ENCODE measurements at places on chromosomes 1 and 21.
A peak's percentile ranks its signal among the peaks of the same experiment; 100 is the strongest.

GRCh38 chr1:207812778-207813511 lies 61.1 kb downstream of the CD46 start:
- DNase-seq, result no peak

DNA sequence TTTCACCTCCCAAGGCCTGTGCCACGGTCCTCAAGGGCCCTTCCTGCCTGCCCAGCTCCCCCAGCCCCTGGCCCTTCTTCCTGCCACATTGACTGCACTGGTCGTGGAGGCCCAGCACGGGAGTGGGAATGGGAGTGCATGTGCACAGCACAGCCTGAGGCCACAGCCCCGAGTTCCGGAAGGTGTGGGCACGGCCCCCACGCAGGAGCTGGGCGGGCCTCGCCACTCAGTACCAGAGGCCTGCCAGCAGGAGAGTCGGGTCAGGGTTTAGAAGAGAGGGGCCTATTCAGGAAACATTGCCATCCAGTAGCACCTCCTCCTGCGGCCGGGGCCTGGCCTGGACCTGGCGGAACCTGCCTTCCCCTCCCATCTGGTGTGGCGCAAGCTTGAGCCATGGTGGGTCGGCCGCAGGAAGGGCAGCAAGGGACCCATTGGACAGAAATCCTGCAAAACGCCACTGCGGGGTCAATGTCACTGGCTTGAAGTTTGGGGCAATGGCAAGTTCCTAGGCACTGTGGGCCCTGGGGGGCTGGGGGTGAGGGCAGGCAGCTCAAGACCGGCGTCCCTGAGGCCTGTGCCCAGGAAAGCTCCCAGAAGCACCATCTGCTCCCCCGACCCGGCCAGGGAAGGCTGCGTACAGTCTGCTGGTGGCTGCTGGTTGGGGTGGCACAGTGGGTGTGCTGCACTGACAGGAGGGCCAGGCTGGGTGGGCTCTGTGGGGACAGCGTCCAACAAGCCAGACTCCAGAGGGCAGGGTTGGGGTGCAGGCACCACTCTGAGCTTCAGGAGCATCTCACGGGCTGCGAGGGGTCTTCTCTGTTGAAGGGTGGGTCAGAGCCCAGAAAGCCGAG lies 1.8 kb upstream of the TMEM52 start:
- no peak for DNase-seq

- DNase-seq, result no peak
Observed at GRCh38 chr1:226645279-226645976, 93.7 kb downstream of the ITPKB start.

GRCh38 chr21:32190493-32191144 lies 88.2 kb downstream of the MIS18A start:
- DNase-seq, result no peak

GRCh38 chr1:168235548-168235885 lies 9.7 kb downstream of the SFT2D2 start:
- no peak for DNase-seq

- DNase-seq, result no peak
Observed at GRCh38 chr21:42535602-42536171, 22.0 kb downstream of the SLC37A1 start.

- no peak for DNase-seq
Observed at GRCh38 chr1:44151332-44151731, 9.9 kb upstream of the KLF18 start.

GRCh38 chr1:81833722-81834121 lies 33.0 kb downstream of the ADGRL2 start:
- no peak for DNase-seq

GRCh38 chr1:211335522-211336157 lies 9.0 kb downstream of the TRAF5 start:
- no peak for DNase-seq

- no peak for DNase-seq
Observed at GRCh38 chr1:9128520-9129265, at the start of gene GPR157. Gene GPR157, minus strand, starts transcription at chr1:9129102. Its CDS starts 75 bp downstream, at chr1:9129027.

GRCh38 chr1:179807691-179808485 lies 64.8 kb downstream of the FAM163A start:
- no peak for DNase-seq

DNA sequence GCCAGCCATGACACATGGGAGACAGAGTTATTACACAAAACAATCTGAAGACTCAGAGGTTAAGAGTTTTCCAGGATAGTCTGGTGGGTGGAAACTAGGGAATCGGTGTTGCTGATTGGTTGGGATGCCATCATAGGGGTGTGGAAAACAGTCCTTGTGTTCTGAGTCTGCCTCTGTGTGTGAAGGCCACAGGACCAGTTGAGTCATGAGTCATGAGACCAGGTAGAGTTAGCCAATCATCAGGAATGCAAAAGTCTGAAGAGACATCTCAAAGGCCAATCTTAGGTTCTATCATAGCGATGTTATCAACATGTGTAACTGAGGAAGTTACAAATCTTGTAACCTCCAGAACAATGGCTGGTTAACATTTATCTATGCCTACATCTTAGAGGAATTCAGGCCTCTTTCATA lies 49.7 kb upstream of the NEK7 start:
- no peak for DNase-seq

- no peak for DNase-seq
Observed at GRCh38 chr1:6330410-6330911, 63.1 kb downstream of the ACOT7 start.

DNA sequence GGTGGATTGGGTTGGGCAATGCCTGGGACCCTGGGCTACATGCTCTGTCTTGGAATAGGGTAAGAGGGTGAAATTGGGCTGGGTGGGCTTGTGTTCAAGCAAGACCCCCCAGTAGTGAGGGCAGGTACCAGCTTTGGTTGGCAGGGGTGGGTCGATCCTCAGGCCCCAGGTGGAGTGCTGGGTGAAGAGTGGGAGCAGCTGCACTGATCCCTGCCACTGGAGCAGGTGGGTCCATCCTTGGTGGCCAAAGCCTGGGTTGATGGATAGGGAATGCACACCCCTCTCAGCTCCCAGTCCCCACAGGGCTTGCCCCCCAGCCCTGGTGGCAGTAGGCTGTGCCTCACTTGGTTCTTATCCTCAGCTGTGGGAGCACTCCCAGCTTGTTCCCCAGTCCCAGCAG lies 135.2 kb downstream of the PCBP3 start:
- no peak for DNase-seq

DNA sequence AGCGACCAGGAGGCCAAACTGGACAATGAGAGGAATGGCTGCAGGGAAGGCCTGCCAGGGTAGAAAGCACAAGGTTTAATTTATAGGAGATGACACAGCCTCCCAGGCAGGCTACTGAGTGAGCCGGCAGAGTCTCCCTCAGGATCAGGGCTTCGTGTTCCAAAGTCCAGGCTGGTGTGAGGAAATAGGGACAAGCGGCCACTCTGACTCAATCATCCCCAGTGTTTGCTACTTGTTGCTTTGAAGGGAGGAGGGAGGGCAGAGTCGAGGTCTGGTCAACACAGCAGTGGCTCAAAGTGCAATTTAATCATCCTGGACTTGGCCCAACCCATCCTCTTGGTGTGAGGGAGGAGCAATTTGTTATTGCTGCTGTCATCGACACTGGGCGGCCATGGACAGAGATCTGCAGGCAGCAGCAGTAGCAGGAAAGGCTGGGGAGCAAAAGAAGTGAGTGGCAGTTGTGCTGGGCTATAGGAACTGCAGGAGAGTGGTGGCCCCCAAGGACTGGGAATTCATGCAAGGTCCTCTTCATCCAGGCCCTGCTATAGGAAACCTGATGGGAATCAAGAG lies 27.5 kb downstream of the TBX15 start:
- no peak for DNase-seq

DNA sequence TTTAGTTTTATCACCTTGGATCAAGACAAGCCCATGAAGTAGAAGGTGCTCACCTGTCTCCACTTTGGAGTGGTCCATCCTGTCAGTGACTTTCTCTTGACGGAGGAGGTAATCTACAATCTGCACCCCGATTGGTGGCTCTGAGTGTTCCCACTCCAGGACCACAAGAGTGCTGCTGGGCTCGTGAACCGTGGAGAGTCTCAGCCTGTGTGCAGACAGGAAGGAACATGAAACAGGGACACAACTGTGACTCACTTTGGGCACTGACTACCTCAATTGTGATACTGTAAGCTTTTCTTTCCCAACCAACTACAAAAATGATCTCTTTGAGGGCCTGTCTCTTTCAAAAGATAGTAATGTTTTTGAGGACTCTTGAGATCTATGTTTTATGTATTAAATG lies 280.2 kb downstream of the ASTN1 start:
- no peak for DNase-seq

GRCh38 chr1:239786464-239786863 lies 305.2 kb upstream of the FMN2 start:
- peak; percentile 16 for DNase-seq

- no peak for DNase-seq
Observed at GRCh38 chr1:81126989-81127581, 673.6 kb upstream of the ADGRL2 start.

GRCh38 chr1:51623025-51623424 lies 6.1 kb downstream of the OSBPL9 start:
- no peak for DNase-seq

DNA sequence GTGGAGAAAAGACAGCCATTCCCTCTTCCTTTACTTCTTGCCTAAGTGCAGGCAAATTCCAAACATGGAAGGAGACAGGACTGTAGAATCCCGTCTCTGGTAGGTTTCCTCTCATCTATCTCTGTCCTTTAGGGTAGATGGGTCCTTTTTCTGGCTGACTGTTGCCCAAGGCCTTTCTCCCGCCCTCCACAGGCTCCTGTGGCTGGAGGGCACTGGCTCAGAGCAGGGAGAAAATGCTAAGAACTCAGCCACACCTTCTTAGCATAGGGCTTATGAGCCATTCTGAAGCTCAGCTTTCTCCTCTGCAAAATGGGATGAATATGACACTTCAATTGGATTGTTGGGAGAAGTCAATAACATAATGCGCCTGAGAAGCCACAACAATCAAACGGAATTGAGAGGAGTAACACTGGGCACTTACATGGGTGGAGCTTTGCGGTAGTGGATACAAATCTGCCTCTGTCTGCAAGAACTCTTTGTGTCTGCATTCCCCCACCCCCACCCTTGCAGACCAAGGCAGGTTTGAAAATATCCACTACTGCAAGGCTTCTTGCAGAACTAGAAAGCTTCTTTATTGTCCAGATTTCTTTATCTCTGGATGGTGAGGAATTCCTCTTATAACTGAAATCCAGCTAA lies 94.7 kb downstream of the CSMD2 start:
- DNase-seq, result no peak

GRCh38 chr1:111213412-111213811 lies 13.0 kb upstream of the DENND2D start:
- DNase-seq, result no peak

GRCh38 chr1:15187175-15188129 lies 33.9 kb downstream of the TMEM51 start:
- DNase-seq, result no peak

DNA sequence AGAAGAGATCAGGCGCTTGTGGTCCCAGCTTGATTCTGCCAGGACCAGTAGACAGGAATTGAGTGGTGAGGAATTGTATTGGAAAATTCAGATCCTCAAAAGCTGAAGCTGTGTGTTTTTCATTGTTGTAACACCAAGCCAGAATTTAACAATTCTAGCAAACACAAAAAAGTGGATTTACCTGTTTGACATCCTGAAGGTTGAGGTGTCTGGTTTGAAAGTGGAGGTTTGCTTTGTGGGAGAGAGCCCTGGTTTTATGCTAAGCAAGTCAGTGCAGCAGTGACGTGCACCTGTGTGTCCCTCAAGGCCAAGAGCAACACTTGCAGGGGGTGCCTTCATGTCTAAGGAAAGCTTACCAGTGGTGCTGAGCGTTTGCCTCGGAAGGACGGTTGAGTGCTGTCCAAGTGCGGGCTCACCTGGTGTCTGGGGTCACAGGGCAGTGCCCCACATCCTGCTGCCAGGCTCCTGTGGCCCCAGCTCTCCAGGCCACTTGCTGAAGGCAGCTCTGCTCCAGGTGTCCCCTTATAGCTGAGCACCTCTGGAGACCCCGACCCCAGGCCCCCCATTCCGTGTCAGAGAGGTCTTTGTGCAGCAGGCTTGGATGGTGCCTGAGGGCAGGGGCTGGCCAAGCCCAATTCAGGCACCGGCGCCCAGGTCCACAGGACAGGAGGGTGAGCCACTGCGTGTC lies 27.7 kb downstream of the PCNT start:
- no peak for DNase-seq

GRCh38 chr1:221720545-221720944 lies 21.3 kb downstream of the DUSP10 start:
- DNase-seq, result no peak

DNA sequence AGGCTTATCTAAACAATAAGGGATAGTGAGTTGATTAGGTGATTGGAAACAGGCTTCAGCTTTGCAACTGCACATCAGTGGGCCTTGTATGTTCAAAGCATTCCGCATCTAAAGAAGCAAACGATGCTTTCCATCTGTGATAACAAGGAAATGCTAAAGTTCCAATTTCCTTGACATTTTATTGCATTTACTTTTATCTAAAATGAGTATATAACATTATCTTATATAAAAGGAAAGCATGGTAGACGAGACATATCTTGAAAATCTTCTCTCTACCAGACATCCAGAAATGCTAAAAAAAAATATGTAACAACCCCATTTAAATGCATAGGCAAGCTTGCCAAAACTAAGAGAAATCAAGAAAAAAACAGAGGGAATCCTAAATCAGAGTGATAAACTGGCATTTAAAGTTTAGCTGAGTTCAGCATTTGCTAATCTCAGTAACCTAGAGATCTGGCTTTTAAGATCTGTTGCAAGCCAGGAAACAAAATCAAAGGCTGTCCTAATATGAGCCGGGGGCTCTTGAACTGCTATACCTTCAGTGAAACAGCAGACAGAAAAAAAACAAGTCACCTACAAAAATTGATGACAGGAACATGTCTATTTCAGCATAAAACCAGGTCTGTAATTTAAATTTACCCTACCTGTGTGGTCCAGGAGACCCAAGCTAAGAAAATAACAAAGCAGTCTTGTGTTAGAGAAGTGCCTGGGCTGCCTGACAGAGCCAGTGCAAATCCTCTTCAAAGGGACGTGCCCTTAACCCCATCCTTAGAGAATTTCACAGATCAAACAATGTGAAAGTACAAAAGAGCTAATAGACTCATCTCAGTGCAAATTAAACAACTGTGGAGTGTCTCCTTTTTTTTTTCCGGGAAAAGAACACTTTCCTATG lies 3.1 kb upstream of the RGS13 start:
- peak; percentile 25 for DNase-seq

DNA sequence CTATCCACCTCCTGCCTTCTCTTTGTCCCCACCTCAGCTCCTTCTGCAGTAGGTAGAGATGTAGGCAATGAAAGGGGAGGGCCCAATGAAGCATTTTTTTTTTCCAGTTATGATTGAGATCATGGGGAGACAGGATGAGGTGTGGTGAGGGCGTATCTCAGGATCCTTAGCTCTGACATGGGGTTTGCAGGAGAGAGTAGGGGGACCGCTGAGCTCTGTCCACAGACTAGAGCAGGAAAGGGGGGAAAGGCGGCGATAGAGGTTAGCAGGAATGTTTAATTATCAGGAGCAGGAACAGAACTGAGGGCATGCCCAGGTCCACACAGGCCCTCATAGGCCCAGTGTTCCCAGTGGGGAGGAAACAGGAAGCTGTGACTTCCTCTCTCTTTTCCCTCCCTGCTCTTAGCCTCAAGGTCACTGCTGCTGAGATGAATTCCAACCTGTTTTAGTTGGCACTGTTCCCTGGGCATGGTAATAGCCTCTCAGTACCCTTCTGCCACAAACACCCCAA lies 901 bp upstream of the RXFP4 start:
- DNase-seq, result no peak

GRCh38 chr1:18485227-18485626 lies 4.5 kb downstream of the KLHDC7A start:
- no peak for DNase-seq

- no peak for DNase-seq
Observed at GRCh38 chr1:190658907-190659306, 181.2 kb upstream of the BRINP3 start.

GRCh38 chr1:226798427-226799411 lies 59.6 kb upstream of the ITPKB start:
- no peak for DNase-seq
